Putamen (tissue), 1 donor: ENCODE measurements at places on chromosomes 2 and 18.

DNA sequence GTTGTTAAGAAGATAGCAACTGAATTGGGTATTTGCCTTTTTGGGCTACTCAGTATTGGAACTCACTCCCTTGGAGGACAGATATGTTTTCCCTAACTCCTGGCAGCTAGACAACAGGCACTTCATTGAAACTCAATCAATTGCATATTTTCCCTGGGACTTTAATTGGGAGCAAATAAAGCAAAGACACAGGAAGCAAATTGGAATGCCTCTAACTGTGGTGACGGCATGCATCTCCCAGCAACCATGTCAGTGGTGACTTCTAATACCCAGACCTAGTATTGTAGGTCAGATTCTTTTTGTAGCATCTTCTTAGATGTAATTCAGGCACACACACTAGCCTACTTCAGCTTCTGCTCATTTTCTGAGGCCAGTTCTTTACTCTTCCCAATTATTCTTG, 164.2 kb upstream of the SETBP1 start:
- DNase-seq: no peak

- peak; percentile 4 for DNase-seq
Observed at GRCh38 chr2:233974530-233975071, 57.4 kb downstream of the TRPM8 start.

DNA sequence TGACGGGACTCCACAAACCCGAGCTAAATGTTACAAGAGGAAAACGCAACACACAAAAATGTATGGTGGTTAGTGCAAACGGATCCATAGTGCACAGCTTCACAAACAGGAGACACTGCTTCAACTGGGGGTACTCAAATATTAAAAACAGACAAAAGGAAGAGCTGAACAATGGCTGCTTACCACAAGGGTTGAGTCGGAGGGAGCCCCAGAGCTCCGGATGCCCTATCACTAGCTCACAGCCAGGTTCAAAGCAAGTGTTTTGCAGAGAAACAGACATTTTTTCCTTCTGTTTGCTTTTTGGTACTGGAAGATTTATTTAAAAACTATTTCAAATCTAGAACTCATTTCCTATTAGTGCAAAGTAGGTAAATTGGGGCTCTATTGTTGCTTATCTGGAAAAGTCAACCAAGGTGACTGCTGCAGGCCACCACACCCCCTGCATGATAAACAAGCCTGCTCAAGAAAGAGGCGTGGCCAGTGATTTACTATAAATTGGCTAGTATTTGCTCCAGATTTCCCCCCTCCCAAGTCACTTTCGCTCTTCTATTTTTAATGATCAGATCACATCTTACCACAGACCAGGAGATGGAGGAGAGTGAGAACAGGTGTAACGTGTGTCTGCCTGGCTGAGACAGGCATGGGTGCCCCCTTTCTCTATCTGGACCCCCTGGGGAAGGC, 46.5 kb downstream of the ZAP70 start:
- DNase-seq: no peak

- DNase-seq: no peak
Observed at GRCh38 chr2:239086325-239087020, 238.6 kb downstream of the TWIST2 start.

DNA sequence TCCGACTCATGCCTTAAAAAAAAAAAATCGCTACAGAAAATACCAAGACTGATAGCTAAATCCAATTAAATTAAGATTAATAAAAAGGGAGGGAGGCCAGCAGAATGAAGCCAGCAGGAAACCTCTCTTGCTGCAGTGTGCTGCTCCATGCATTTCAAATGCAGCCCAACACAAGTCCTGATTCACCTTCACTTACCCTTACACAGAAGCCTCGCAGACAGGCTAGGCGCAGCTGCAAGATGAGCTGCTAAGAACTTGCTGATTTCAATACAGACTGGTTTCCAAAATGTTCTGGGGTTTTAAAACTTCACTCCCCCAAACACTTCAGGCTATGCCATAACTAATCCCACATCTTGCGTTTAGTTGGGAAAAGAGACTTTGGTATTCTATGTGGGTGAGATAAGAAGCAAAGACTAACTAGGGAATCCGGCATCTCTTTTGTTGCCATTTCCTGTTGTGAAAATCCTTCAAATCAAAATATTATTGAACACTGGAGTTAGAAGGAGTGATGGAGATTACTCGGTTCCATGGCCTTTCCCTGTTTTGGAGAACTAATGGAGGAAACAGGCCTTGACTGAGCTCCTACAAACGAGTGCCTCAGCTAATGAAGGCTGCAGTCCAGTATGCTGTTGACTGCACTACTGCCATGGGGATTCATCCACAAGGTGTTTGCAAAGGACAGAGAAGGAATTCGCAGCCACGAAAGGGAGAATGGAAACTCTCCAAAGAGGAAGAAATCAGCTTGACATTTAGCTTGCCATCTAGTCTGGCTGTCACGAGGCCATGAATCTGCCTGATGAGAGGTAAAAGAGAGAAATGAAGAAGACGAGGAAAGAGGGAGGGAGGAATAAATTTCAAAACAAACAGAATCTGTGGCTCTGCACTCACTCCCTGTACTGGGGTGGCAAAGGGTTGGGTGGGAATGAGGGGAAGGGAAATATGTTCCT, 67.3 kb downstream of the CLHC1 start:
- no peak for DNase-seq

DNA sequence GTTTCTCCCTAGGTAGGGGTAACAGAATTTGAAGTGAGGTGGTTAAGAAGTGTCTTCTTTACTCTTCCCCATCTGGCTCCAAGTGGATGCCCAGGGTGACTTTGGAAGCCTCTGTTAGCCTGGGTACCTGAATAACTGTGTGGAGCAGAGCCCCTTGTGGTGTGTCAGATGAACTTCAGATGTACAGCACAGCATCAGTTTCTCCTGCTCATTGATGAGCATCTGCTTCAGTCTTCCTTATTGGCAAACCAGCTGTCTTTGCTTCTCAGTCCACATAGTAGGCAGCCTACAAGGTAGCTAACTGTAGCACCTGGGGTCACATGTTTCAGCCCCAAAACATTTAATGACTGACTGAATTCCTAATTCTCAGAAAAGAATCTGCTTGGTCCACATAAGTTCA, 56.2 kb upstream of the ATP8B1 start:
- no peak for DNase-seq

DNA sequence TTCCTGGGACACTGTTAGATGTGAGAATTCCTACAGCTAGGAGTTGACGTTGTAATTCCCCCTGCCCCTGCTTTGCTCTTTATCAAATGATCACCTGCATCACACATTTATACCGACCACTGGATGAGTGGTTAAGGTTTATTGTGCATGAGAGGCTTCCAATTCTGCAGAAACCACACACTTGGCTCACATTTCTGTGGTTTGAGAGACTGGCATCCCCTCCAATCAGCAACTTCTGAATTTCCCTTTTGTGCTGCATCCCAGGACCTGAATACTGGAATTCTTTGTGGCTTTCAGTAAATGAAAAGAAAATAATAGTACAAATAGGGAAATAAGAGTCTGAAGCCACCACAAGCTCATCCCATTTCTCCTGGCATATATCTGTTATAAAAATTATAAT, 628.7 kb upstream of the PIK3C3 start:
- no peak for DNase-seq

DNA sequence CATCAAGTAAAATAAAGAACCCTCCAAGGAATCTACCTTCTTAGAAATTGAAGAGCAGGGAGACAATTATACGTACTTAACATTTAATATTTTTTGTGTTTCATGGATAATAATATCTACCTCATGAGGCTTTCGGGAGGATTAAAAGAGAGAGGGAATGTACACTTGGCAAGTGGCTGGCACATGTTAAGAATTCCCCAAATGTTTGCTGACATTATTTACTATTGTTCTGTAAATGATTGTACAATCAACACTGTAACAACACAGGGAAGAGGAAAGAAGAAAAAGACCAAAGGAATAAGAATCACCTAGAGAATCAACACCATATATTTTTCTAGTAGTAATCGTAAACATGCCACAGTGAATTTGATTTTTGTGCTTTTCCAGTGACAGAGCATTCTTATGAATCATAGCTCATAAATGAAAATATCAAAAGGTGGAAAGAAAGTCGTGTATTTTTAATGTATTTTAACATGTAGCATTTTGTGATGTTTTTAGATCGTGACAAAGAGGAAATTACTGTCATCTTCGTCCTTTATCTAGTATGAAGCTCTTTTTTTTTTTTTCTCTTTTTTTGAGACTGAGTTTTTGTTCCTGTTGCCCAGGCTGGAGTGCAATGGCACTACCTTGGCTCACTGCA, 67.3 kb downstream of the B3GNT2 start:
- DNase-seq: no peak

- DNase-seq: no peak
Observed at GRCh38 chr18:57362714-57363113, 10.4 kb downstream of the ST8SIA3 start.

DNA sequence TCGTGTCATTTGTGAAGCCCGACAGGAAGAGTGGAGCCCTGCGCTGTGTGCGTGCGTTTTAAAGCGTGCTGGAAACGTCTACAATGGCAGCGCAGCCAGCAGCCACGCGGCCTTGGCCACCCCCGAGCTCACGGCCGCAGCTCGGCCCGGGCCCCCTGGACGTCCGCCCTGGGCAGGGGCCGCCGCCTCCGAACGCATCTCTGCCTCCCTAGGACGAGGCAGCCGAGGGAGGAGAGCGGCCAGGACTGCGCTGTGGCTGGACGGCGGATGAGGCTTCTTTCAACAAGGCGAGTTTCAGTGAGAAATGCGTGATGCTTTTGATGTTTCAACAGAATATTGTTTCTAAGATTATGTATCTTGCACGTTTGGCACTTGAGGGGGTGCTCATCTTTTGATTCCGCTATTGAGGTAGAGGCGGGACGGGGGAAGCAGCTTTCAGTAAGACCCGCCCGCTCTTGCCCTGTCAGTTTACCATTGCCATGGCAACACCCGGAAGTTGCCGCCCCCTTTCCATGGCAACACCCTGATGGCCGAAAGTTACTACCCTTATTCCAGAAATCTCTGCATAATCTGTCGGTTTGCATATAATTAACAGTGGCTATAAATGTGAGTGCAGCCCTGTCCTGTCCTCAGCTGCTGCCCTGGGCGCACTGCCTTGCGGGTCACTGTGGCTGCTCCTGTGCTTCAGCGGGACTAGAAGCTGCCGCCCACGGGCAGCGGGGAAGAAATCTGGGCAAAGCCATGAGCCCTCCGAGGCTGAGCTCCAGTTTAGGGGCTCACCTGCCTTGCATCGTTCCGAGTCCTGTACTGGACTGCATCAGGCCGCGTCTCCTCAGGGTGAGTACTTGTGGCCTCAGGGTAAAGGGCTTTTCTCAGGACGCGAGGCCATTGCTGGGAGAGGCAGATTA, 38.6 kb downstream of the ADNP2 start:
- DNase-seq: peak; percentile 89

DNA sequence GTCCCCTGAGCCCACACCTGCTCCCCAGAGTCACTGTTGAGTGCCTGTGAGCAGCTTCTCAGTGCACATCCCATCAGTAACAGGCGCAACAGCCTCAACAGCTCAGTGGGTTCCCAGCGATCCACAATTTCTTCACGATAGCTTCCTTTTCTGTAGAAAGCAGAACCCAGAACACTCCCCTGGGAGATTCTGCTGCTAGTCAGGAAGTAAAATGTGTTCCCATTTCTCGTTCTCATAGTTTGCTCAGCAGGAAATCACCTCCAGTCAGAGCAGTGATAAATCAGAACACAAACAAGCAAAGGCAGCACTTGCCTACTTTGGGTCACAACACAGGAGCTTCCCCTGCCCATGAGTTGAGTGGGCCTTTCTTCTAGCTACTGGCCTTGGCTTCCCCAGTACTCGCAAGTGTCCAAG, 48.9 kb upstream of the ATG16L1 start:
- no peak for DNase-seq

- no peak for DNase-seq
Observed at GRCh38 chr2:69975853-69976462, 14.5 kb upstream of the ASPRV1 start.

- no peak for DNase-seq
Observed at GRCh38 chr2:140108706-140109475, 1328.7 kb upstream of the NXPH2 start.

- no peak for DNase-seq
Observed at GRCh38 chr2:14602309-14602708, 30.2 kb upstream of the LRATD1 start.

DNA sequence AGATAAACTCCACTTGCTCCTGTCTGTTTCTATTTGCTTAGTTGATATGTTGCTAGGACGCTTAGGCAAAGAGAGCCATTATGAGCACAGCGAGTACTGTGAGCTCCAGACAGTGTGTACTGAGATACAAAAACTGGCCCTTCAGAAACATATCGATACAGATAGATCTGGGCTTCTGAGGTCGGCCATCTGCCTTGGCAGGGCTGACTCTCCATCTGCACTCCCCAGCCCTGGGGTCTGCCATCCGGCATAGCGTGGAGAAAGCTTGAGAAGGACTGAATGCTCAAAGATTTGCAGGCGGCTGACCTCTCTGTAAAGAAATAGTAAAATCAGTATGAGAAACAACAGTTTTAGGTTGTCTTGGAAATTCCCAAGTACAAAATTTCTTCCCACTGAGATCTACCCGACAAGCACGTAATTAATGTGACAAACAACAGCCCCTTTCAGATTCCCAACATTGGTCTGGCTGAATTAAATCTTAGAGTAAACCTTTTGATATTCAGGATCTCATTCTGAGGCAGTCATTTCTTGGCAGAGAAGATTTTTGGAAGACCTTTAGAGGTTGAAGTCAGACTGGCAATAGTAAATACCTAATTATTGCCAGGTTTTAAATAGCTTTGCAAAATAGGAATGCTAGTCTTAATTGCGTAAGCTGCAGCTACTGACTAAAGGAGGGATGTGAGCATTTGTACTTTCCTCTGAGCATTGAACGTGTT, 127.4 kb downstream of the CHST9 start:
- DNase-seq: peak; percentile 23

GRCh38 chr2:3178578-3179031, 199.0 kb downstream of the EIPR1 start:
- no peak for DNase-seq

DNA sequence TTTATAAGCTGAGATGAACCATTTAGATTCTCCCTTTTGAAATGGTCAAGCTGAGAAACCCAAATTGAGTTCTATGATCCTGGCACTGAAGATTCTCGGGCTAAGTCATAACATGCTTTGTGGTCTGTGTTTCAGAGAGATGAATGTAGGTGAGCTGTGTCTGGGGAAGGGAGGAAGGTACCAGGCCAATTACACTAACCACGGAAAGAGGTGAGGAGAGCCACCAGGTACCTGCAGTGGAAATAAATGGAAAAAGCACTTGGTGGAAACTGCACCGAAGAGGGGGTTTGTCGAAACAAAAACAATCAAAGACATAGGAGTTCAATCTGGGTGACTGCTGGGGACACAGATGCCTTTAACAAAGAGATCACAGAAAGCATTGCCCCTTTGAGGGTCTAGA, 963 bp upstream of the MRPL44 start:
- DNase-seq: no peak

- DNase-seq: no peak
Observed at GRCh38 chr2:70744397-70744796, 23.6 kb downstream of the ADD2 start.
